Upper lobe of right lung (tissue), 1 donor: ENCODE measurements at places on chromosomes 2 and 18. TPM values are rescaled to one million over a fixed set of nuclear protein-coding genes. Genes with fewer than 3 reads are reported as not detected.

GRCh38 chr2:234275515-234275914 is 221.4 kb downstream of the ARL4C start:
- no peaks in the 10 kb centered on the region for H3K4me1 ChIP-seq
- no peak overlapping the region for H3K4me3 ChIP-seq
- H3K27ac ChIP-seq: no peak overlapping the region
- H3K27me3 ChIP-seq: no peaks in the 10 kb centered on the region
- no peak for DNase-seq

Gene AKAIN1
- not detected for total RNA-seq

DNA sequence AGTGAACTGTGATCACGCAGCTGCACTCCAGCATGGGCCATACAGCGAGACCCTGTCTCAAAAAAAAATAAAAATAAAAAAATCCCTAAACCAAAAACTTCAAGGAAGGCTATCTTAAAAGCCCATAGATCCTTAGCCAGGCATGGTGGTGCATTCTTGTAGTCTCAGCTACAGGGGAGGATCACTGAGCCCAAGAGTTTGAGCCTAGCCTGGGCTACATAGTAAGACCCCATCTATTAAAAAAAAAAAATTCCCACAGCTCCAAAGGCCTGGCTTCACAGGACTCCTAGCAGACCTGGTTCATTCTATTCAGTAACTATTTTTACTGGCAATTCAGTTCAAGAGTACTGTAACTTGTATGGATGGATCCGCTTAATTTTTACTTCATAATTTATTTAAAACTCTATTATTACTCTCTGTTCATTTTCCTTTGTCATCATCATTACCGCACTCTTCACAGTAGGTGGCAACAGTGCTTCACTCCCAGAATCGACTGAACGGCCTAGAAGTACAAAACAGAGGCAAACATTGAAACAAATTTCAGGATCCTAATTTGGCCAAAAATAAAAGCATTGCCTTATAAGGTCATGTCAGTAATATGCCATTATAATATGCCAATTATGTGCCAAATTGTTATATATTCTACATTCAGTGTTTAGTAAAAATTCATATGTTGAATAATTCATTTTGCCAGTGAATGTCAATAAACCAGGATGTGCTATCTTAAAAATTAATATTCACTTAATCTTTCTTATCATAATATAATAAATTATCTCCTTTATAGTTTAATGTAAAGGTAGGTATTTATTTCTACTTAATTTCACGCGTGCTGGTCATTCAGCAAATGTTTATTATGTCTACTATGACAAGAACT is 14.3 kb upstream of the STAM2 start:
- no peak overlapping the region for H3K4me3 ChIP-seq
- no peak for DNase-seq
- H3K27me3 ChIP-seq: no peaks in the 10 kb centered on the region

Gene DTNB
- total RNA-seq: 18.1 TPM

Gene ELOA2
- not detected for total RNA-seq

DNA sequence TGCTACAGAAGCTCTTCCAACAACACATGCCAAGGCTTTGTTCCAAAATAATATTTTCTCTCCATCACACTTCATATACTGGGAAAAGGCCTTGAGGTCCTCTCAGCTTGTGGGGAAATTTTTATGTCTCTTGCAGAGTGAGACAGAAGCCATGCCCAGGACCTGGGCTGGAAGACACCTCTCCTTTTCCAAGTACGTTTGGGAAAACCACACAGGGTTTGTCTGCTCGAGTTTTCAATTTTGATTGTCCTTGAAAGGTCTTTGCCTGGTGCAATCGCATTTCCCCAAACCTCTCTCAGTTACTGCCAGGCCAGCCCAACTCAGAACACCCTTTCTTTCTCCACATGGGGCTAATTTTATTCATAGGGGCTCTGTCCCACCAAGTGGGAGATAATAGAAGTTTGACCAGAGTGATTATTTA is 272.2 kb downstream of the OSR1 start:
- no peak overlapping the region for H3K27ac ChIP-seq
- no peak overlapping the region for H3K4me3 ChIP-seq
- H3K27me3 ChIP-seq: no peaks in the 10 kb centered on the region
- H3K4me1 ChIP-seq: no peaks in the 10 kb centered on the region
- H3K36me3 ChIP-seq: no peaks in the 10 kb centered on the region

Gene SLC16A14
- total RNA-seq: 4.7 TPM

GRCh38 chr2:152086231-152086630 is 12.6 kb downstream of the CACNB4 start:
- no peaks in the 10 kb centered on the region for H3K27me3 ChIP-seq
- no peak overlapping the region for H3K27ac ChIP-seq
- no peak overlapping the region for H3K4me3 ChIP-seq
- H3K4me1 ChIP-seq: peaks cover 4% of the 10 kb centered on the region

DNA sequence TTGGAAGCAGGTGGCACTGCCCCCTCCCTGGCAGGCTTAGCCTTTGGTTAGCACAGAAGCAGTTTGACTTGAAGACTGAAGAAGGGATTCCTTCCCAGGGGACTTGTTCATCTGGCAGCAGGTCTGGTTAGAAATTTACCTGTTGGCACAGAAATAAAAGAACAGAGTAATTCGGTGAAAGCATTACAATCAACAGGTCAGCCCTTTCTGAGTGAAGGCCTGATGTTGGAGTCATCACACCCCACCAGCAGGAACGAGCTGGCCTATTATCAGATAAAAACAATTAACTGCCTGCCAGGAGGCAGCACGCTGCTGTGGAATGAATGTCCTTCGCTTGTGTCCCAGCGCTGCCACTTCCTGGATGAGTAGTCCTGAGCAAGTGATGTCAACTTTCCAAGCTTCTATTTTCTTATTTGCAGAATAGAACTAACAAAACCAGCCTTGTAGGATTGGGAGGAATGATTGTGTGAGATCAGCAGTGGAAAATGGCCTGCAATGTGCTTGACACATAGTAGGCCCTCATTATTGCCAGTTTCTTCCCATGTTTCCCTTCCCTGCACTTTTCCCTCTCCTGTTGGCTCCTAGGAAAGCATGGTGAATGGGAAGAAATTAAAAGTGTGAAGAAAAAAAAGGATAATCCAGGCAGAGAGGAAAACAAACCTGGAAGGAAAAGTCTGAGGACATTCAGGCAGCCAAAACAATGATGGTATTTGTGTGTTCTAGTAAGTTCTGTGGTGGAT is 29.0 kb downstream of the LGALSL start:
- peaks cover under 1% of the 10 kb centered on the region for H3K4me1 ChIP-seq
- no peaks in the 10 kb centered on the region for H3K36me3 ChIP-seq
- H3K27me3 ChIP-seq: no peaks in the 10 kb centered on the region
- DNase-seq: no peak

GRCh38 chr2:66679442-66679841 is 244.5 kb downstream of the MEIS1 start:
- no peaks in the 10 kb centered on the region for H3K36me3 ChIP-seq
- H3K4me3 ChIP-seq: no peak overlapping the region
- H3K27ac ChIP-seq: no peak overlapping the region
- H3K27me3 ChIP-seq: no peaks in the 10 kb centered on the region
- H3K4me1 ChIP-seq: no peaks in the 10 kb centered on the region

DNA sequence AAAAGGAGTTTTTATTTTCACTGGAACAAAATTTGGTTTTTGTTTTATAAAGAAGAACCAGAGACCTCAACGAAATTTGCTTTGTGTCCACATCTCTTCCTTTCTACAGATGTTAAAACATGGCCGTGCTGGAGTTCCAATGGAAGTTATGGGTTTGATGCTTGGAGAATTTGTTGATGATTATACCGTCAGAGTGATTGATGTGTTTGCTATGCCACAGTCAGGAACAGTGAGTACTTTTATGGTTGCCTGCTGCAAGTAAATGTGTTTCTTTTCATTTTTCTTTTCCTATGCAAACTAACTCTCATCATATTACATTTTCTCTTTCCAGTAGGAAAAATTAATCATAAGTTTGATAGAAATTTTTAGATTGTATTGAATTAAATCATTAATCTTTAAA is 48.4 kb upstream of the TBR1 start:
- peaks cover 38% of the 10 kb centered on the region for H3K36me3 ChIP-seq
- H3K4me1 ChIP-seq: no peaks in the 10 kb centered on the region
- no peak overlapping the region for H3K27ac ChIP-seq
- no peak overlapping the region for H3K4me3 ChIP-seq
- DNase-seq: no peak
- no peaks in the 10 kb centered on the region for H3K27me3 ChIP-seq

Gene LCT
- total RNA-seq: not detected

GRCh38 chr2:98903767-98904485 is 32.1 kb downstream of the CRACDL start:
- H3K27me3 ChIP-seq: no peaks in the 10 kb centered on the region
- peak; percentile 26 for DNase-seq
- H3K36me3 ChIP-seq: no peaks in the 10 kb centered on the region
- no peak overlapping the region for H3K27ac ChIP-seq
- no peak overlapping the region for H3K4me3 ChIP-seq

DNA sequence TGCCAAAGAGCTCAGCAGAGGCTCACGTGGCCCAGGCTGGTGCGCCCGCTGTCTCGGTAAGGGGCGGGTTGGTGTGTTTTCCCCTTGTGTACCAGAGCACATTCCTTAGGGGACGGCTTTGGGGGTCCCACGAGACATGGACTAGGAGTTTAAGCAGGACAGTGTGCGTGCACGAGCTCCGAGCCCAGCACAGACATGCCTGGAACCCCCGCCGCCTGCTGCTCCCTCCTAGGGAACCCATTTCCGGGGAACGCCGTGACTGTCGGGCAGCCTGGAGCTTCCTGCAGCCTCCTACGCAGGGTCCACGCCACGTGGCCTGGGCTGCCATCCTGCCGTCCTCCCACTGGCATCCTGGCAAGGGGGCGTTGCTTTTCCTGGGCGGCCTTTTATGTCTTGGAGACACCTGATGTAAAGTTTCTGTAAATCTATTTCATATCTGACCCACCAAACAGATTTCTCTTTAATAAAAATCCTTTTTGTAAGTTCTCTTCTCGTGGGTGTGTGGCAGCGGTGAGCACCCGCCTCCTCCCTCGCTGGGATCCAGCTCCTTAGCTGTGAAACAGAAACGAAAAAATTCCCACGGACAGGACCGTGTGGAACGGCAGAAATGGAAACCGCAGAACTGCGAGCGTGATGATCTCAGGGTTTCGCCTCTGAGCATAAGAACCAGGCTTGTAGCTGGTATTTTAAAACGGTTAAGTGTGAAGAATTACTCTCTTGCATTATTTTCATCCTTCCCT is 43.5 kb upstream of the KCNG2 start:
- no peaks in the 10 kb centered on the region for H3K27me3 ChIP-seq
- peak; percentile 58 for DNase-seq
- peaks cover 25% of the 10 kb centered on the region for H3K36me3 ChIP-seq
- H3K27ac ChIP-seq: no peak overlapping the region

DNA sequence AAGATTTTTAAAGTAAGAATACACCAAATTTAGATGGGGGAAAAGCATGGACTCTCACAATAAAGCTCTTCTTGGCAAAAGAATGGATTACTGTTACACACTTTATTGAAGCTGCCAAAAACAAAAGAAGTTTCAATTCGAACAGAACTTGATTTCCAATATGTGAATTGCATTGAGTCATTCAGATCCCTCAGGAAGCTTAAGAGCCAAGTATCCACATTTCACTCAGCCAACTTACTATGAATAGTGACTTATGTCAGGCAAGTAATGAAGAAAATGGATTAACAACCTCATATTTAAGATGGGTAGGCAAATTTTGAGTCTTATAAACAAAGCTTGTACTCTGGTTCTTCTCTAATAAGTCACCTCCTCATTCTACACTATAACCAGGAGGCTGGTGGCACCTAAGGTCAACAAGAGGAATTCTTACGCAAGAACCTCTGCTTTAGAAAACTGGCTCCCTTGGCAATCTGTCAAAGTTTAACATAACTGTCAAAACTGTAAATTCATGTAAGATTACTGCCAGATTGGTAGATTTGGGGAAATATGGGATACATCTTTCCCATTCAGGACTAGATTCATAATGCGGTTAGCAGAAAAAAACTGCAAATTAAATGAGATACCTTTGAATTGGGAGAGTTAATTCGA is 6.0 kb downstream of the HADHA start:
- DNase-seq: no peak
- no peak overlapping the region for H3K27ac ChIP-seq
- H3K4me3 ChIP-seq: no peak overlapping the region
- peaks cover 53% of the 10 kb centered on the region for H3K36me3 ChIP-seq

Gene NAGK
- total RNA-seq: 126 TPM

GRCh38 chr2:8408560-8409460 is 273.0 kb upstream of the ID2 start:
- H3K4me1 ChIP-seq: peaks cover 15% of the 10 kb centered on the region
- no peaks in the 10 kb centered on the region for H3K36me3 ChIP-seq

Gene ABCG8
- not detected for total RNA-seq

DNA sequence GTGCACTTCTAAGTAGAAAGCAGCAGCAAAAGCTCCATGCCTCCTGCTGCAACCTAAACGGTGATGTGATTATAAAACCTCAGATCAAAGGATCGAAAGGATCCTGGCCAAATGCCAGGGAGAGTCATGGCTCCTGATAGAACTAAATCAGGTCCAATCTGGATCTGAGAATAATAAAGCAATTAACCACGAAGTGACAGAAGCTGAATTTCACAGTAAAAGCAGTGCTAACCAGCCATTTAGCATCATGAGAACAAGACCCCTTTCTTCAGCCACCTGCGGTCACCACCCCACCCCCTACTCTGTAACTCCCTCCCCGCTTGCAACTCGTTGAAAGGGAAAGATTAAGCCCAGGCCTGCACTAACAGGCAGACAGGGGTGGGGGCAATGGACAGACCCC is 748.7 kb downstream of the BCL11A start:
- no peaks in the 10 kb centered on the region for H3K36me3 ChIP-seq
- no peak for DNase-seq
- no peaks in the 10 kb centered on the region for H3K27me3 ChIP-seq
- H3K4me3 ChIP-seq: no peak overlapping the region
- H3K27ac ChIP-seq: no peak overlapping the region

DNA sequence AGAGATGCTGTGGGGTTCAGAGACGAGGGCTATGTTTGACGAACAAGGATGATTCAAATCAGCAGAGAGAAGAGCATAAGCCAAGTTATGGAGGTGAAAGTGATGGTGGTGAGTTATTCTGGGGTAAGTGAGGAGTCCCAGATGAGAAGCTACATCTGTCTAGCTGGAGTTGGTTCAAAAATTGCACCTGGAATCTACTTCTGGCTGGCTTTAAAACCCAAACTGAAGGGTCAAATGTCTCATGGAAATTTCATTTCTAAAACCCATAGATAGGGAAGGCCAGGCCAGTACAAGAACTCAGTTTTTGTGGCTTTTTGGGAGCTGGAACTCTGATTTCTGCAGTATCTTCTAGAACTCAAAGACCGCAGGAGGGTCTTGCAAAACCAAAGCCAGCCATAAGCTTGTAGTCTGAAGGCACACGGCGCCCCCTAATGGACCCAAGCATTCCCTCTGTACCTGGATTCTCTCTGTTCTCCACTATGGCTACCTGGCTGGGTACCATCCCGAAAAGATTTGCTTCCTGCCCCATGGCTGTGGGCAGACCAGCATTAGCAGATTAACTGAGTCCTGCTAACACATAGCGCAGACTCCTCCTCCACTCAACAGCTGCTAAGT is 229.1 kb upstream of the SLC14A2 start:
- H3K36me3 ChIP-seq: no peaks in the 10 kb centered on the region
- H3K4me3 ChIP-seq: no peak overlapping the region
- DNase-seq: no peak
- H3K27ac ChIP-seq: no peak overlapping the region
- no peaks in the 10 kb centered on the region for H3K4me1 ChIP-seq
